HFFc6 (cell line): ENCODE measurements at places on chromosomes 1 and 21. TPM values are rescaled to one million over a fixed set of nuclear protein-coding genes. Genes with fewer than 3 reads are reported as not detected.
A peak's percentile ranks its signal among the peaks of the same experiment; 100 is the strongest.

DNA sequence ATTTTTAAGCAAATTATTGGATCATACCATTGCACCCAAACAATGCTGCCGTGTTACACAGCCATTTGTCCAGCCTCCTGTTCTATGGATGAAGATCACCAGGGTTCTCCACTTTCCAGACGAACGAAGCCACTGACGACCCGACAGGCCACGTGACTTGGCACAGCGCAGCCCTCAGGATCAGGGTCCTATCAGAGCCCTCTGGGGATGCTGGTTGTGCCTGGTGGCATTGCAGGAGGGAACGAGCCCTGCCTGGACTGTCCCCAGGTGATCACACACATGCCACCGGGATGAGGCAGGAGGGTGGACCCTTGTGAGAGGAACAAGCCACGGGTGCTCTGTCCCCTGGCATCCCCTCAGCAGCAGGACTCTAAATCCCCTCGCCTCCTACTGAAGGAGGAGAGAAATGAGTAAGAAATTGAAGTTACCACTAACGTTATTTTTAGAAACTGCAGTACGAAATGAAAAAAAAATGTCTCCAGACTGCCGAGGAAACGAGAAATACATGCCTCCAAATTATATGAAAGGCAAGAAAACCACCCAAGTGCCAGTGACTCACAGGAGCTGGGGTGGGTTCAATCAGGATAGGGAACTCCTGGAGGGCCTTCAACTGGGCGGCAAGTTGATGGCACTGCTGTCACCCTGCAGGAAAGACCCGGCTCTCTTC lies 58.7 kb upstream of the PDE9A start:
- H3K27me3 ChIP-seq = peaks cover 5% of the 10 kb centered on the region
- no peak overlapping the region for H3K27ac ChIP-seq
- H3K4me3 ChIP-seq = no peak overlapping the region
- no peaks in the 10 kb centered on the region for H3K4me1 ChIP-seq

DNA sequence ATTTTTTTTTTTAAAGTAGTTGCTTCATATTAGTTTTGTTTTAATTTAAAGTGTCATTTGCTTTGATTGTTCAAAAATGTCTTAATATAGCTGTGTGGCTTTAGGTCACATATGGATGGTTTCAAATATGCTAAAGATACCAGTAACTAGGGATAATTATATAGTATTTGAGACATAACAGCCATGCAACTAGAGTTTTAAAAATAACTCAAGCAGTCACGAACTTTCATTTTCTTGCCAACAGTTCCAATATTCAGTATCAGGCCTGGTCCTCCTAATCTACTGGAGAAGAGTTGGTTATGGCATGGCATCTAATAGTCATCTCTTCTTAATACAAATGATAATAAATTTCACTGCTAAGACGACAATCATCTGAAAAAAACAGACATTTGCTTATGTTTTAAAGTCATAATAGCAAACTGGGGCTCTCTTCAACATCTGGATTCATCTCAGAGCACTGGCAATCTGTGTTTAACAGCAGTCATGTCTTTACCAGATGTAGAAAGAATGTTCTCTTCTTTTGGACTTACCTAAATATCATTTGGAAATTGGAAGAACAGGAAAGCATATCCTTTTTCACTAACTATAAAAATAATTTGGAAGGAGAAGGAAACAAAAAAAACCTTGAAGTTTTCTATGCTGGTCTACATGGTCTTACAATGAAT lies 24.1 kb upstream of the A3GALT2 start:
- peaks cover 56% of the 10 kb centered on the region for H3K36me3 ChIP-seq
- H3K4me3 ChIP-seq = peak overlapping the region; percentile 93
- no peak for DNase-seq
- peaks cover 78% of the 10 kb centered on the region for H3K4me1 ChIP-seq
- peak overlapping the region; percentile 96 for H3K27ac ChIP-seq

DNA sequence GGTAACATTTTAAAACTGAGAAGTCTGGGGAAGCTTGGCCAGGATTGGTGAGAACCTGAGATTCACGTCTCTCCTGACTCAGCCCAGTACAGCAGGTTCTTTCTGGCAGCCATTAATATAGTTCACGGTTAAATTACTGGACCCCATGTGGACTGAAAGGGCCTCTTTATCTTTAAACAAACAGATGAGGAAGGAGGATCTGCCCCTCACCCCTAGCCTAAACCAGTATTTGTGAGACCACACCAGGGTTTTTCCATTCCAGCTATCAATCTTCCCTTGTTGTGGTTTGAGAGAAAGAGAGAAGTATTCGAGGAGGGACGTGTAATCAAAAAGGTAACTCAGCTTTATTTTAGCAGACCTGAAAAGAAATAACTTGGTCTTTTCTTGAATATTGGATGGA lies 137.1 kb downstream of the PROX1 start:
- H3K4me1 ChIP-seq = peaks cover 25% of the 10 kb centered on the region
- H3K36me3 ChIP-seq = no peaks in the 10 kb centered on the region
- H3K27me3 ChIP-seq = peaks cover 12% of the 10 kb centered on the region; the same call in 1 of the 2 replicates
- H3K4me3 ChIP-seq = peak overlapping the region; percentile 54; the same call in 1 of the 2 replicates

DNA sequence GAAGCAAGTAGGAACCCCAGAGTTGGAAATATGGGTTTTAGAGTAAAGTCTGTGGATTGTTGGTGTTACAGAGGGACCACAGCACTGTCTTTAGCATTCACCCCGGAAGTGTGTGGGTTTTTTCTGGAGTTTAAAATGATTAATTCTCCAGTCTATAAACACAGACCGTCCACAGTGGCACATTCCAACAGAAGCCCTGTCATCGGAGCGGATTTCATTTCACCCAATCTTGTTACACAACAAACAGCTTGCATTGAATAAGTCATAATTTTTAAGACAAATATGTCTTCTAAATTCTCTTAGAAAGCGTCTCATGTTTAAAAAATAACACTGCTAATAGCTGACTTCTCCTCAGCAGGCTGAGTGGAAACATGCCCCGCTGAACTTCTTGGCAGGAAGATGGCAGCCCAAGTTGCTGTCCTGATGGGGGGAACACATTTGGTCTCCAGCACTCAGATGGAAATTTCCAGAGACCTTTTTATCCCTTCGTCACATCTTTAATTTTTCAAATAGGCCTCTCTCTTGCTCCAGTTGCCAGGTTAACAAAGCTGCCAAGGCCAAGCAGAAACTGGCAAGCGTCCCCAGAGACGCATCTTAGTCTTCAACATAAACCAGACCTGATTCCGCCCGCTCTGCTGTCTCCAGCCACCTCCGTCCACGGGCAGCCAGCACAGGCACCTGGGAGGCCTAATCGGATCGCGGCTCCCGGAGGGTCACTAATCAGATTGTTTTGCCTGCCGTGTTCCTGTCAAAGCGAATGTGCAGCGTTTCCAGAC lies 28.8 kb upstream of the SLC19A1 start:
- H3K36me3 ChIP-seq = no peaks in the 10 kb centered on the region
- DNase-seq = peak; percentile 58
- peaks cover 47% of the 10 kb centered on the region for H3K27me3 ChIP-seq
- peak overlapping the region; percentile 56 for H3K27ac ChIP-seq

DNA sequence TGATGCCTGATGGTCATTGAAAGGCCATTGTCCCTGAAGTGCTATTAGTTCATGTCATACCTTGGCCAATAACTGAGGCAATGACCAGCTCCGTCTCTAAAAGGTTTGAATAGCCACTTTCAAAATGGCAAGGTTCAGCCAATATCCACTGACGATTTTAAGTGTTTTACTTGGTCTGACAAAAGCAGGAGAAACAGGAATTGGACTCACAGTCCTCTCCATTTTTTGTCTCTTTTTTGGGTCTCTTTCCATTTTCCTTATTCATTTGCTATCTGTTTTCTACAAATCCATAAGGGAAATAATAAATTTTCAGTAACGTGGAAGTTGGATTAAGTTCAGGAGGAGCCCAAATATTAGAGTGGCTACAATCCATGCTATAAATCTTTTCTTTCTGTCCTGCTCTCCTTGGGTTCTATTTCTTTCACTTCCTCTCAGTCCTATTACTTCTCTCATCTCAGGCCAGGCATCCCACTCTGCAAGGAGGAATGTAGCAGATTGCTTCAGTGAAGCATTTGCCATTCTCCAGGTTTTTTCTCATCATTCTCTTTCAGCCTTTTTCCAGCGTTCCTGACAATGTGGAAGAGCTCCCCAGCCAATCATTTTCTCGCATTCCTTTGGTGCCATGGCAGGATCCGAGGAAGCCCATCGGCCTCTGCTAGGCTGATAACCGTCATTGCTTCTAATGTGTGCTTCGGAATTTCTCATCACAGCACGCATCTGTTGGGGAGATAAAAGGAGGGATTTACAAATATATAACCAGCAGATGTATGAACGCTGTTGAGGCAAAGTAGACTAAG lies 414.5 kb downstream of the ADGRL2 start:
- no peaks in the 10 kb centered on the region; the same call in 1 of the 2 replicates for H3K27me3 ChIP-seq
- DNase-seq = no peak

- H3K27ac ChIP-seq = no peak overlapping the region
- no peak for DNase-seq
- H3K36me3 ChIP-seq = no peaks in the 10 kb centered on the region
- no peak overlapping the region for H3K4me3 ChIP-seq
- H3K27me3 ChIP-seq = no peaks in the 10 kb centered on the region
- H3K4me1 ChIP-seq = peaks cover 9% of the 10 kb centered on the region
Measured at GRCh38 chr1:100457683-100458082, 80.3 kb upstream of the GPR88 start.

- H3K27ac ChIP-seq = no peak overlapping the region
- H3K4me1 ChIP-seq = no peaks in the 10 kb centered on the region
- no peak overlapping the region for H3K4me3 ChIP-seq
- DNase-seq = no peak
- no peaks in the 10 kb centered on the region for H3K36me3 ChIP-seq
Measured at GRCh38 chr1:11862890-11863289, 4.1 kb upstream of the NPPB start.

DNA sequence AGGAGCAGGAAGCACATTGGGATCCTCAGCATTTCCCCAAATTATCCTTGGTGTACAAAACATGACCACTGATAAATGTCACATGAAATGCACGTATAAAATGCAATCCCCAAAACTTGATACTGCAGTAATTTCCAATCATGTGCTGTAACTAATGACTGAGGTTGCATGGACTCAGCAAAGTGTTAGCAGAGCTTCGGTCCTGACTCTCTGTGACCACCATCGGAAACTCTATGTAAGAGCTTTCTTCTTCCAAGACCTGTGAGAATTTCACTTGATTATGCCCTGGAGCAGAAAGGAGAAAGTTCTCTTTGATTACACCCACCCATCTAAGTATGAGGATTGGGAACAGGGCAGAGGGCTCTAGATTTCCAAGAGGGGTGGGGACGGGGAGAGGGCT lies 908 bp downstream of the CD53 start:
- H3K4me1 ChIP-seq = no peaks in the 10 kb centered on the region
- no peak overlapping the region for H3K4me3 ChIP-seq
- H3K36me3 ChIP-seq = no peaks in the 10 kb centered on the region
- H3K27me3 ChIP-seq = no peaks in the 10 kb centered on the region; the same call in none of the 2 replicates

DNA sequence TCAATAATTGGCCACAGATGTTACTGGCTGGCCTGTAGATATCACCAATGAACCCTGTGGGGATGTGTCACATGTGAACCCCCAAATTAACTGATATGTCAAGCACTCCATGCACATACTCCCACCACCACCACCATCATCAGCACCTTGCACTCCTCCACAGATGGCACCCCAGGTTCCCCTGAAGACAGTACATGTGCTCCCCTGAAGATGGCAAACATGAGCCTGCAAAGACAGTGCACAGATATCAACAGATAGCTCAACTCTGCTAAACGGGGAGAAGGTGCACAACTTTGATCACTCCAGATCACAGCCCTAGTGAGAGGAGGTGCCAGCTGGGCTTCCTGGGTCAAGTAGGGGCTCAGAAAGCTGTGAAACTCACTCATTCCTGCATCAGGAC lies 74.4 kb downstream of the CLCA4 start:
- H3K27me3 ChIP-seq = peaks cover 2% of the 10 kb centered on the region
- no peak overlapping the region for H3K27ac ChIP-seq
- no peak for DNase-seq
- H3K4me3 ChIP-seq = no peak overlapping the region

GRCh38 chr1:51569284-51570062 lies 47.4 kb upstream of the OSBPL9 start:
- H3K27me3 ChIP-seq = no peaks in the 10 kb centered on the region
- H3K4me3 ChIP-seq = peak overlapping the region; percentile 44
- H3K4me1 ChIP-seq = peaks cover 10% of the 10 kb centered on the region
- H3K36me3 ChIP-seq = no peaks in the 10 kb centered on the region
- peak; percentile 82 for DNase-seq
- H3K27ac ChIP-seq = peak overlapping the region; percentile 85

DNA sequence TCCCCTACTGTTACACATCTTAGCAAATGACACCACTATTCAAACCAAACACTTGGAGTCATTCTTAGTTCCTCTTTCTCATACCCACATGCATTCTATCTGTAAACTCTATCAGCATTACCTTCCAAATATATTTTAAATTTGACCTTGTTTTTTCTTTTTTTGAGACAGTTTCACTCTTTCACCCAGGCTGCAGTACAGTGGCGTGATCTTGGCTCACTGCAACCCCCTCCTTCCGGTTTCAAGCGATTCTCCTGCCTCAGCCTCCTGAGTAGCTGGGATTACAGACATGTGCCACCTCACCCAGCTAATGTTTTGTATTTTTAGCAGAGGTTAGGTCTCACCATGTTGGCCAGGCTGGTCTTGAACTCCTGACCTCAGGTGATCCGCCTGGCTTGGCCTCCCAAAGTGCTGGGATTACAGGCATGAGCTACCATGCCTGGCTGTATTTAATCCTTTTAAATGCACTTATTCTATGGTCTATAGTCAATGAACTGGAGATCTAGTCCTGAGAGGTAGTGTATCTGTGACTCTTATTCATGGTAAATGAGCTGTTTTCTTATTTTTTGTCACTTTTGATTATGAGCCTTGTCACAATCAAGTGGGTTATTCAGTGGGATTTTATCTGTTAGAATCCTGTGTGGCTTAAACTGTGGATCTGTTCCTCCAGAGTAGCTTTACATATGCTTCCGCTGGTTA lies 73.1 kb downstream of the GATAD2B start:
- H3K27me3 ChIP-seq = peaks cover 4% of the 10 kb centered on the region
- H3K36me3 ChIP-seq = peaks cover 22% of the 10 kb centered on the region
- no peak for DNase-seq
- H3K4me1 ChIP-seq = no peaks in the 10 kb centered on the region
- no peak overlapping the region for H3K27ac ChIP-seq
- H3K4me3 ChIP-seq = no peak overlapping the region

DNA sequence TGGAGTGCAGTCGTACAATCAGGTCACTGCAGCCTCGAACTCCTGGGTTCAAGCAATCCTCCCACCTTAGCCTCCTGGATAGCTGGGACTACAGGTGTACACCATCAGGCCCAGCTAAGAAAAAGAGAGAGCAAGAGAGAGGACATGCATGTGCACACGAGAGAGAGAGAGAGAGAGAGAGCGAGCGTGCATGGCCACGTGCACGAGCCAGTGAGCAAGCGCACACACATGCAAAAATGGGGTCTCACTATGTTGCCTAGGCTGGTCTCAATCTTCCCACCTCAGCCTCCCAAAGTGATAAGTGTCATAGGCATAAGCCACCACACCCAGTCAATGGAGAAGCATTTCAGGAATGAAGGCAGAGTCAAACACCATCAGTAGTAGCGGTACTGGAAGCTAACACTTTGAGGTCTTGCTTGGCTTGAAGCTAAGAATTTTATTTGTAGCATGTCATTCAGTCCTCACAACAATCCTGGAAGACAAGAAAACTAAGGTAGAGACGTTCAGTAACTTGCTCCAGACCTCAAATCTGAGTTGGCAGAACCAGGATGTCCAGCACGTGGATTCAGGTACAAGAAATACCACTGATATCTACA lies 14.5 kb downstream of the GNB1 start:
- DNase-seq = peak; percentile 63
- peaks cover 4% of the 10 kb centered on the region for H3K27me3 ChIP-seq
- peak overlapping the region; percentile 55 for H3K4me3 ChIP-seq
- H3K4me1 ChIP-seq = peaks cover 63% of the 10 kb centered on the region

The ERG gene
- total RNA-seq = not detected in 3 replicates

The SPATA46 gene
- not detected in 3 replicates for total RNA-seq

The RBM11 gene
- total RNA-seq = not detected in 3 replicates

The ARHGEF16 gene
- total RNA-seq = 0.18 TPM in 1 of 3 replicates, not detected in the others

The FCGR3B gene
- not detected in 3 replicates for total RNA-seq

The INSRR gene
- total RNA-seq = not detected in 3 replicates

The RIPPLY3 gene
- total RNA-seq = not detected in 2 replicates

The BRINP3 gene
- total RNA-seq = not detected in 2 replicates

The ACOT11 gene
- 2.5 to 3.6 TPM (median 3.5 TPM) in 3 replicates for total RNA-seq

The SERTAD4 gene
- 2.6 to 4.2 TPM (median 3.3 TPM) in 3 replicates for total RNA-seq
